Stimulated activated CD4-positive, alpha-beta T cell treated with anti-CD3 and anti-CD28 coated beads, Interleukin-1b, Interleukin-23, amount 100 ng/mL, for 48 hours (primary cell): ENCODE measurements at places on chromosomes 13 and 19.

- no peak for DNase-seq
Observed at GRCh38 chr13:101116826-101117225, 299.5 kb downstream of the NALCN start.

DNA sequence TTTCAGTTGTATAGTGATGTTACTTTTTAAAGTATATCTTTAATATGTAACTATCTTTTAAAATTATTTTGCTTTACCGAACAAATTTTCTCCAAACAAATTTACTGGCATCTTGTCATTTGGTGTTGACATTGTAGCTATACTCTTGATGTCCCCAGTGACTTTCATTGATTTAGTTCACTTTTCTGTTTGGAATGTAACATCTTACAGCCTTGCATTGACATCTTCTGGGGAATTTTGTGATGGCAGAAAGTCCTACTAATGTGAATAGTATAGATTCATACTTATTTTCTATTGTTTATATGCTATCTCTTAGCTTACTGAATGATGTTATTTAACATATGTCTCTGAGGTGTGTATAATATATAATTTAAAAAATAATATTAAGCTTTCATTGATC, 800.9 kb upstream of the ATXN8OS start:
- no peak for DNase-seq

GRCh38 chr13:89382981-89383380, 1711.8 kb downstream of the SLITRK5 start:
- no peak for DNase-seq

DNA sequence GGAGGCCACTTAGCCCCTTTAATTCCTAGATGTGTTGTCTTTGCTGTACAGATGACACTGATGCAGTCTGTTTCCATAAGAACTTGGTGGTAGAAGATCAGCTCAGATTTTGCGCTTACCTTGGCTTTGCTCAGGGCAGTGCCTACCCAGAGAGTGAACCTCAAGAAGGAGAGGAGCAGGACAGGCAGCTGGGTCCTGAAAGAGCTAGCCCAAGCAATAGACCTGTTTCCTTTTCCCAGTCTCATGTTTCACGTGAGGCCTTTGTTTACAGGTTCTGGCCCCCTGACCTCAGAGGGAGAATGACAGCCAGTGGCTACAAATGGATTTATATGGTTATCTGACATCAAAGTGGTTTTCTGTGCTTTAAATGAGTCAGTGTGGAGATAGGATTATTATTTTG, 40.1 kb downstream of the METTL21C start:
- no peak for DNase-seq

- no peak for DNase-seq
Observed at GRCh38 chr13:21932996-21933395, 262.1 kb downstream of the FGF9 start.

- DNase-seq = no peak
Observed at GRCh38 chr13:94176561-94176960, 302.9 kb downstream of the DCT start.

- DNase-seq = no peak
Observed at GRCh38 chr19:51651216-51651846, 4.7 kb upstream of the SIGLEC14 start.

DNA sequence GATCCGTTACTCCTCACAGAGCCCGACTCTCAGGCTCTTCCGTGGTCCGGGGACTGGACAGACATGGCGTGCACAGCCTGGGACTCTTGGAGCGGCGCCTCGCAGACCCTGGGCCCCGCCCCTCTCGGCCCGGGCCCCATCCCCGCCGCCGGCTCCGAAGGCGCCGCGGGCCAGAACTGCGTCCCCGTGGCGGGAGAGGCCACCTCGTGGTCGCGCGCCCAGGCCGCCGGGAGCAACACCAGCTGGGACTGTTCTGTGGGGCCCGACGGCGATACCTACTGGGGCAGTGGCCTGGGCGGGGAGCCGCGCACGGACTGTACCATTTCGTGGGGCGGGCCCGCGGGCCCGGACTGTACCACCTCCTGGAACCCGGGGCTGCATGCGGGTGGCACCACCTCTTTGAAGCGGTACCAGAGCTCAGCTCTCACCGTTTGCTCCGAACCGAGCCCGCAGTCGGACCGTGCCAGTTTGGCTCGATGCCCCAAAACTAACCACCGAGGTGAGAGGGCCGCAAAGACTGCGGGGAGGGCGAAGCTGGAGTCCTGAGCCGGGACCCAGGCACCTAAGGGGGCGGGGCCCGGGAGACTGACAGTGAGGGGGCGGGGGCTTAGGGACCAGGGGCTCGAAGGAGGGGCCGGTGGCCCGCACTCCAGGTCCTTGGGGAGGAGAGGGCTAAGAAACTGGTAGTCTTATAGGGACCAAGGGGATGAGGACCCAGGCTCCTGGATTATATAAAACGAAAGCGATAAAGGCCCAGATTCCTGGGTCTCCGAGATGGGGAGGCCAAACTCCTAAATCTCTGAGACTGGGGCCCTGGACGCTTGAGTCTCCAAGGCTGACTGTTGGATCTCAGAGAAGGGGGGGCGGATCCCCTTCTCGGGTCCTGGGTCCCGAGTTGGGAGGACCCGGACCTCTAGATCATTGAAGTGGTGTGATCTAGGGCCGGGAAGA, 2.0 kb downstream of the ETV2 start:
- DNase-seq = peak; percentile 78

DNA sequence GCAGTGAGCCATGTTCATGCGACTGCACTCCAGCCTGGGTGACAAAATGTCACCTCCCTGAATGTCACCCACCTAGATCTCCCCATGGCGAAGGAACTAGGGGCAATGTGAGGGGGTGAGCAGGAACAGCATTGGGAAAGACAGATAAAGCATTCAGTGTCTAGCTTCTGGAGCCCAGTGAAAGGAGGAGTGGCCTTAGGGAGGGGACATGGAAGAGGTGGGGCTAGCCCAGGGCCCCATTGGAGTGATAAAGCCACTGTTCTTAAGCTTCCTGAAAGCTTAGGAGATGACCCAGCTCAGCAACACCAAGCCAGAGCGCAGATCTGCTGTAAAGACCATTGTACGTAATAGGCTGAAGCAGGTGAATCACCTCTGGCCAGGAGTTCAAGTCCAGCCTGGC, 13.0 kb upstream of the KCNN1 start:
- DNase-seq = no peak

DNA sequence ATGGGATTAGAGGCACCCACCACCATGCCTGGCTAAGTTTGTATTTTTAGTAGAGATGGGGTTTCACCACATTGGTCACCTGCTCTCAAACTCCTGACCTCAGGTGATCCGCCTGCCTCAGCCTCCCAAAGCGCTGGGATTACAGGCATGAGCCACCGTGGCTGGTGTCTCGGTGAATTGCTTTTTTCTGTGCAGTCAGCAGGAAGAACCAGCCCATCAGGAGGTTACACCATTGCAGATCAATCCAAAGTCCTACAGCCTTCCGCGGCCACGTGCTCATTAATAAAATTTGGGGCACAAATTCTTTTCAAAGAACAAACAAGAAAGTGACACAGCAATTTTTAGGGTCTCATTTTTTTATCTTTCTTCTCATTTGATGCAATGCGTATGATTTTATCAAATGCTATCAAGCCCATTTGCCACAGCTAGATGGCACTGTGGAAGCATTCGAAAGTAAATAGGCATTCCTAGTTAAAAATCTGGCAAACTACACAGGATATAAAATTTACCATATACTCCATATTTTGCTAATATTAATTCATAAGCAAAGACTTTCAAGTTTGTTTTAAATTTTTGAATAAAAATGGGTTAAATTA, 54.4 kb upstream of the ZNF835 start:
- DNase-seq = no peak

DNA sequence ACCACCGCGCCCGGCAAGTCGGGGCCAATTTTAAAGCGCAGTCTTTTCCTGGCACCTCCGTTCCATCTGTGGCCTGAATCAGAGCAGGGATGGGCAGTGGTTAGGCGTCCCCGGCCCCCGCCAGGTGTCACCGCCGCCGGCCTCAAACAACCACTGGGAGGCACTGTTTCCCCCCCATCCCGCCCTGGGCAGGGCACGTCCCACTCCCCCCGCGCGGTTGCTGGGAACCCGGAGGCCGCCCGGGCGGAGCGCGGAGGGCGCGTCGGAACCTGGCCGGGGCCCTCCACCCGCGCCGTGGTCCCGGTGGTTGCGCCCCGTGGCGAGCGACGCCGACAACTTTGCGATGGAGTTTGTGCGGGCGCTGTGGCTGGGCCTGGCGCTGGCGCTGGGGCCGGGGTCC, at the start of gene GRIN3B:
Gene GRIN3B, plus strand, starts transcription at position 325 of the 400 bp plus-strand sequence. Its CDS starts 19 bp downstream, at position 344.
- peak; percentile 69 for DNase-seq

GRCh38 chr19:53076984-53077383, 26.2 kb downstream of the ZNF160 start:
- DNase-seq = no peak

- DNase-seq = no peak
Observed at GRCh38 chr19:10646456-10647159, 7.5 kb upstream of the ILF3 start.

DNA sequence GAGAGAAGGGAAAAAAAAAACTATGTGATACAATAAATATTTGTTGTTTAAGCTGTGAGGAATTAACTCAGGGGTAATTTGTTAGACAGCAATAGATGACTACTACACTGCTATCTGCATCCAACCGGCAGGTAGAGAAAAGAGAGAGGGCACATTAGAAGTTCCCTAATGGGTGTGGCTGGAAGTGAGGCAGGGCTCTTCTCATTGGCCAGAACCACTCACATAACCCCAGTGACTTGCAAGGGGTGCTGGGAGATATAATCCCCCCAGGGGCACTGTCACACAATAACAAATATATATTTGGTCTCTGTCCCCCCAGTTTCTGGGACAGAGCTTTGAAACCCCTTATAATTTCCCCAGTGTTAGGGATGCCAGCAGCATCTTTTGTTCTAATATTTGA, 24.3 kb downstream of the FGF21 start:
- no peak for DNase-seq

- DNase-seq = peak; percentile 90
Observed at GRCh38 chr19:11355160-11356073, at the start of gene PLPPR2. Gene PLPPR2 (plus strand): TSS chr19:11355432. CDS start chr19:11357674, 2,242 bp downstream.

DNA sequence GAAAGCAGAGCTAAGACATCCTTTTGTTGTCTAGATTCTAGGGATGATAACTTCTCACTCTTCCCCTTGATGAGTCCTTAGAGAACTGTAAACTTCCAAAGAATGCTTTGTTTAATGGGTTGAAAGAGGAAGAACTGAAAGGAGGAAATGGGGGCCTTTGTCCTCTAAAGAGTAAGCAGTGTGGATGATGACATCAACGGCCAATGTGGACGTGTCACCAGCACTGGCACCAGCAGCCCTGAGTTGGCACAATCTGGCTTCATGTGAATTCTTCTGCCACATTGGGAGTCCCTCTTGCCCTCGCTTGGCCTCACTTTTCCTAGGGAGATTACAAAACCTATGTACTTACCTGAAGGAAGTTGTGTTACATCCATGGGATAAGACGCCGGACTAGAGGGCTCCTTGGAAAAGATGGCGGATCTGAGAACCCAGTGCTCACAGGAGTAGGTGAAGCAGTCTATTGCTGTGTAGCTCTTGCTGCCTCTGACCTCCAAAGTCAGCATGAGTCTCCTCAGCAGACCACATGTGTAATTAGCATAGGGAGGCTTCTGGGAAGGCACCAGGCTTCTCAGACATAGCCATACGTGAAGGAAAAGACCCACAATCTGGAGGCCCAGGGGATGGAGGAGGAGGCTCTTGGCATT, 62.8 kb downstream of the RGCC start:
- DNase-seq = no peak

DNA sequence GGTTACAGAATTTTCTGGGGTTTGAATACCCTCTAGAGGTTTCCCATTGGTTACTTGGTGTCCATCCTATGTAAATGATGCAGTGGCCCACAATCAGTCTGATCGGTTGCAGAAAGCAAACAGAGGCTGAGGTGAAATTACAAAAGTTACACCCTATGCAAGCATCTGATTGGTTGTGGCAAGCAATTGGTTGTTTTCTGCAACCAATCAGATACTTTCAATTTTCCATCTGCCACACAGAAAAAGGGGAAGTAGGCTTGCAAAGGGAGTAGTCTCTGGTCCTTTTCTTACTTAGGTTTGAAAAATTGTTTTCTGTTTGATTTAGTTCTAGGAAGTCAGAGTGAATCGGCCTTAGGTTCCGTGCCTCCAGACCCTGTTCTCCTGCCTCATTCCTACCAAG, 93.1 kb downstream of the WTIP start:
- no peak for DNase-seq

DNA sequence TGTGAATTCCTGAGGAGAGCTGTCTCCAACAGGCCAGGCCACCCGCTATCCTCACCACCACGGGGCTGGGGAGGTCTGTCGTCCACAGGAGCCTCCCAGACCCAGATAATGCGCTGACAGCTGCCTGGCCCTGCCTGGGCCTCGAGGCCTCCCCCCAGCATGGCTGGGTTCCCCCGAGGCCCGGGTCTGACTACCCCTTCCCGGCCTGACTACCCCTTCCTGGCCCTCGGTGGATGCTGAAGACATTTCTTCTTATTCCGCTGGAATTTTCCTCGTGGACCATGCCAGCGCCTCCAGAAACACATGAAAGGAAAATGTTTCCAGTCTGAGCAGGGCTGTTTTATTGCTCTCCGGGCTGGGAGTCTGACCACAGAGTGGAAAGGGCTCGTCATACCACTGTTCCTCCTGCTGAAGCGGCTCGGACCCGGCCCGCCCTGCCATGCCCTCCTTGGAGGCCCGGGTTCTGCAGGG, 16.8 kb upstream of the COMP start:
- no peak for DNase-seq

DNA sequence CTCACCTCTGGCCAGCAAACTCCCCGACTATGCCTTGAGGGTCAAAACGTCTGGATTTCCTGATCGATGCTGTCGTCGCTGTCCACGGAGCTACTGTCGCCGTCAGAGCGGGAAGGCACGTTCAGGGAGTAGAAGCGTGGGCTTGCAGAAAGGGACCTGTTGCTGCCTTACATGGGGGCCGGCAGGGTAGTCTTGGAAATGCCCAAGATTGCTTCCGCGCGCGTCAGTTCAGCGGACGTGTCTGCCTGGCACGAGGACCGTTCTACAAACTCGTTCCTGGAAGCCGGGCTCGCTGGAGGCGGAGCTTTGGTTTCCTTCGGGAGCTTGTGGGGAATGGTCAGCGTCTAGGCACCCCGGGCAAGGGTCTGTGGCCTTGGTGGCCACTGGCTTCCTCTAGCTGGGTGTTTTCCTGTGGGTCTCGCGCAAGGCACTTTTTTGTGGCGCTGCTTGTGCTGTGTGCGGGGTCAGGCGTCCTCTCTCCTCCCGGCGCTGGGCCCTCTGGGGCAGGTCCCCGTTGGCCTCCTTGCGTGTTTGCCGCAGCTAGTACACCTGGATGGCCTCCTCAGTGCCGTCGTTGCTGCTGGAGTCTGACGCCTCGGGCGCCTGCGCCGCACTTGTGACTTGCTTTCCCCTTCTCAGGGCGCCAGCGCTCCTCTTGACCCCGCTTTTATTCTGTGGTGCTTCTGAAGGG, 15.4 kb downstream of the RB1 start:
- peak; percentile 10 for DNase-seq

GRCh38 chr13:112951674-112952371, 17.2 kb upstream of the MCF2L start:
- DNase-seq = no peak

GRCh38 chr13:99415014-99415650, 86.1 kb upstream of the TM9SF2 start:
- DNase-seq = no peak

GRCh38 chr19:2984215-2984528, 6.8 kb downstream of the TLE6 start:
- DNase-seq = no peak

DNA sequence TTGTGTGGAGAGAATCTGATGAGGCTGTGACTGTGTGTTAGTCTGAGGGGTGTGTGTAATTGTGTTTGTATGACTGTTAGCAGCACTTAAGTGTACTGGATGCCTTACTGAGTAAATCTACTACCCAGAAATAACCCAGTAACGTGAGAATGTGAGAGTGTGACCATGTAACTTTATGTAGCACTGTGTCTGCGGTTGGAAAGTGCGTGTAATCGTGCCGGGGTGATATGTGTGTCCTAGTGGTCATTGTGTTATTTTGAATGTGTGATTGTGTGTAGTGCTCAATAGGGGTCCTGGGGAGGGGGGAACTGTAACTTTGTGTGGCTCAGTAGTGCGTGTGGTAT, 550 bp downstream of the ZNF383 start:
- peak; percentile 44 for DNase-seq
